ENCODE measurements at places on chromosomes 2 and 18. TPM values are rescaled to one million over a fixed set of nuclear protein-coding genes. Genes with fewer than 3 reads are reported as not detected.

CDKL4 gene
- total RNA-seq: 0.70 TPM

REG3G gene
- total RNA-seq: not detected

- no peak overlapping the region for H3K27ac ChIP-seq
- H3K4me3 ChIP-seq: no peak overlapping the region
- H3K27me3 ChIP-seq: no peaks in the 10 kb centered on the region
- no peaks in the 10 kb centered on the region for H3K4me1 ChIP-seq
These were observed 140.9 kb upstream of the TANK start for GRCh38 chr2:161019311-161019710.

- no peak overlapping the region for H3K4me3 ChIP-seq
- H3K27me3 ChIP-seq: no peaks in the 10 kb centered on the region
- no peak overlapping the region for H3K27ac ChIP-seq
- H3K4me1 ChIP-seq: no peaks in the 10 kb centered on the region
- DNase-seq: no peak
- no peaks in the 10 kb centered on the region for H3K36me3 ChIP-seq
These were observed 38.5 kb downstream of the COL4A4 start for GRCh38 chr2:227125506-227125905.

- H3K4me3 ChIP-seq: no peak overlapping the region
- no peak overlapping the region for H3K27ac ChIP-seq
- H3K27me3 ChIP-seq: no peaks in the 10 kb centered on the region
These were observed 39.4 kb downstream of the CMPK2 start for GRCh38 chr2:6826081-6826913.

- H3K4me1 ChIP-seq: no peaks in the 10 kb centered on the region
- H3K36me3 ChIP-seq: no peaks in the 10 kb centered on the region
- H3K27ac ChIP-seq: no peak overlapping the region
- H3K4me3 ChIP-seq: no peak overlapping the region
- no peak for DNase-seq
- no peaks in the 10 kb centered on the region for H3K27me3 ChIP-seq
These were observed 520.1 kb upstream of the RAB6C start for GRCh38 chr2:129459200-129459876.

- H3K4me3 ChIP-seq: no peak overlapping the region
- DNase-seq: no peak
- no peaks in the 10 kb centered on the region for H3K27me3 ChIP-seq
- H3K4me1 ChIP-seq: no peaks in the 10 kb centered on the region
These were observed 218.1 kb downstream of the WDR7 start for GRCh38 chr18:56869189-56869777.

GRCh38 chr2:161873707-161874106 is 200.3 kb downstream of the DPP4 start:
- no peak for DNase-seq
- H3K27me3 ChIP-seq: no peaks in the 10 kb centered on the region
- H3K36me3 ChIP-seq: no peaks in the 10 kb centered on the region
- H3K27ac ChIP-seq: no peak overlapping the region
- no peak overlapping the region for H3K4me3 ChIP-seq
- H3K4me1 ChIP-seq: no peaks in the 10 kb centered on the region

DNA sequence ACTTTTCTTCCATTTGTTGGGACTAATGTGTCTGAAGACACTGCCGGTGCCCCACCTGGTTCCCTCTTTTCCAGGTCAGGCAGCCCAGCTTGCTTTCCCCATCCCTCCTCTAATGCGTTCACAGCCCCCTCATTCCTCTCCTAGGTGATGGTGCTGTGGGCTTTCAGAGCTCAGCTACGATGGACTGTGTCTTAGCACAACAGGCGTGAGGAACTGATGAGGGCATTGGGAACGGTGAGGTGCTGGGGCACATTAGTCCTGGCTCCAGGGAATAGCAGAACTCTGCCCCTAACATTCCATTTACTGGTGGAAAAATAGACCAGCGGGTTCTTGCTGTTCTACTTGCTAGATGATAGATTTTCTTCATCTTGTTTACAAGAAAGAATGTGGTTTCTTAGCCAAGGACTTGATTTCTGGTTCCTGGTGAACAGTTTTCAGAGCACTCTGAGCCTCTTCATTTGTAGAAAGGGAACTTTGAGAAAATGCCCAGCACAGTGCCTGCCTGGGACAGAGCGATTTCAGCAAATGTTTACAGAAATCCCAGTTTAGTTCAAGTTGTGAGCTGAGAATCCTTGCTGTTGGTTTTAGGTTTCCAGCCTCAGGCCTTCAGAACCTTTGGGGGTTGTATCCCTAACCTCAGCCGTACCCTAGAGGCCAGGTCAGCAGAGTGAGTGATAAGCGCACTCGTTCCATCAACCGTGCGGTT is 42.5 kb downstream of the LDLRAD4 start:
- H3K4me1 ChIP-seq: no peaks in the 10 kb centered on the region
- H3K27me3 ChIP-seq: no peaks in the 10 kb centered on the region
- H3K27ac ChIP-seq: peak overlapping the region; percentile 53

DNA sequence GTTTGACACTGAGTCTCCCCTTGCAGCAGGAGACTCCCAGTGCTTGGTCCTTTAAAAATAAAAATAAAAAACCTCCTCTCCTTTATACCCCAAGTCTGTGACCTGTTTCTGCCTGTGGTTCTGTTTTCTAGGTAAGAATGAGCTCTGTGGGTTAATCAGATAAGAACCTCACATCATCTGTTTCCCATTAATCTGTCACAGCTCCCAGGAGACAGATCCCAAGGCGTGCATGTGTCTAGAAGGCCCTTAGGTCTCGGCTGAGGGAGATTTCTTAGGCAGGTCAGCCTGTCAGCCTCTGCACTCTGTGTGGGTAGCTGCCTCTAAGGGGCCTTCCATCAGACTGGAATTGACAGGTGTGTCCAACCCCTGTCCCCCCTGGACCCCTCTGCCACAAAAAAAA is 80.7 kb downstream of the FHOD3 start:
- no peaks in the 10 kb centered on the region for H3K4me1 ChIP-seq
- H3K27ac ChIP-seq: no peak overlapping the region
- H3K27me3 ChIP-seq: no peaks in the 10 kb centered on the region
- H3K36me3 ChIP-seq: no peaks in the 10 kb centered on the region
